ENCODE measurements at places on chromosomes 7 and 10. TPM values are rescaled to one million over a fixed set of nuclear protein-coding genes. Genes with fewer than 3 reads are reported as not detected.

DNA sequence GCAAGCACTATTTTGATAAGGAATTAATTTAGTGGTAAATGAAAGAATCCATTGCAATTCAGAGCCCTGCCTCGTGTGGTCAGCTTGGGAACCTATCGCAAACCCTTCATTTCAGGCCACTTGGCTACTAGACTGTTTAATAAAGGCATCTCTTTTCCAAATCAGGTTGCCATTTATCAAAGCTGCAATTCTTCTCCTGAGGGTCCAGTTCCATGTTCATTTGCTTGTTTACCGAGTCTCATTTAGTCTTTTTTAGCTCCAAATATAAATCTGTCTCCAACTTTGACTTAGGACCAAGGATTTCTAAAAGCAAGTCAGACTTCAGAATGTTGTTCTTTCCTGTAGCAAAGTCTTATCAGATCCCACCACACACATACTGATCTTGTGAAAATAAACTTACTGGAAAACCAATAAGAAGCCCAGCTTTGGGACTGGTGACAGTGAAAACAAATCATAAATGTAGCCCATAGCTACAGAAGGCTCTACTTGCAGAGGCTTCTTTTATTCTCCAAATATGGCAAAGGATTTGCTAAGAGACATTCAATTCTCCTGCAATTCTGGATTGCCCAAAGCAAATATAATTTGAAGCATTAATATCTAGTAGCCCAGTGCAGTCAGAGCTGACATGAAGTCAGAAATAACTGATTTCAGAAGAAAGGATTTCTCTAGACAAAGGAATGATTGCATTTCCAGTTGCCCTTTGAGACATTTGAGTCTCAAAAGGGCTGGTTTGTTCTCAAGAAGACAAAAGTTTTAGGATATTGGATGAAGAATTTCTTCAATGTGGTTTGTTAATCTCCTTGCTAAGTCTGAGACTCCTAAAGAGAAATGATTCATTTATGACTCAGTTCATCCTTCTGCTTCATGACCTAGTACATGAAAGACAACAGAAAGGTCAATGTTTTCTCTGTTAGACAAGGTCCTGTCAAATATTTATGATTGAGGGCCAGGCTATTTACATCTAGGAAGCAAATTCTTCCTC is 28.0 kb downstream of the PPP1R3C start:
- no peaks in the 10 kb centered on the region for H3K36me3 ChIP-seq
- H3K27me3 ChIP-seq, result no peaks in the 10 kb centered on the region
- H3K27ac ChIP-seq, result no peak overlapping the region
- peaks cover 12% of the 10 kb centered on the region for H3K4me1 ChIP-seq

The SFMBT2 gene
- total RNA-seq, result 3.5 TPM

GRCh38 chr7:22565315-22565811 is 65.4 kb upstream of the STEAP1B start:
- DNase-seq, result no peak
- peaks cover 7% of the 10 kb centered on the region for H3K4me1 ChIP-seq
- H3K27ac ChIP-seq, result no peak overlapping the region
- H3K4me3 ChIP-seq, result no peak overlapping the region
- no peaks in the 10 kb centered on the region for H3K27me3 ChIP-seq

DNA sequence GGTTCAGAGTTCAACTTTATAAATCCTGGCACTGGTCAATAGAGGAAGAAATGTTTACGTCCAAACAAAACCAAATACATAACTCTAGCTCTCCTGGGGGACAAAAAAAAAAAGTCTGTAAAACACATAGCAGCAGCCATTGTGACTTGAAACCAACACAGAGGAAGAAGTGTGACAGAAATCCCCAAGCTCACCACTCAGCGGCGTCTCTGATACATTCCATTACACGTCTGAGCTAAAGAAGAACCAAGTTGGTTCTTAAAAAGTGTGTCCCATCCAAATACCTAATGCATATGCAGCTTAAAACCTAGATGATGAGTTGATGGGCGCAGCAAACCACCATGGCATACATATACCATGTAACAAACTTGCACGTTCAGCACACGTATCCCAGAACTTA is 58.3 kb upstream of the NANOS1 start:
- H3K27ac ChIP-seq, result no peak overlapping the region
- no peaks in the 10 kb centered on the region for H3K27me3 ChIP-seq
- no peak overlapping the region for H3K4me3 ChIP-seq
- H3K4me1 ChIP-seq, result no peaks in the 10 kb centered on the region
- H3K36me3 ChIP-seq, result no peaks in the 10 kb centered on the region

The RBP4 gene
- 813 TPM for total RNA-seq

- H3K36me3 ChIP-seq, result no peaks in the 10 kb centered on the region
- no peaks in the 10 kb centered on the region for H3K4me1 ChIP-seq
- H3K27ac ChIP-seq, result no peak overlapping the region
- H3K27me3 ChIP-seq, result no peaks in the 10 kb centered on the region
- no peak for DNase-seq
Measured at GRCh38 chr7:117863618-117864017, 9.6 kb downstream of the CTTNBP2 start.

The ATP6V0A4 gene
- 2.6 TPM for total RNA-seq

DNA sequence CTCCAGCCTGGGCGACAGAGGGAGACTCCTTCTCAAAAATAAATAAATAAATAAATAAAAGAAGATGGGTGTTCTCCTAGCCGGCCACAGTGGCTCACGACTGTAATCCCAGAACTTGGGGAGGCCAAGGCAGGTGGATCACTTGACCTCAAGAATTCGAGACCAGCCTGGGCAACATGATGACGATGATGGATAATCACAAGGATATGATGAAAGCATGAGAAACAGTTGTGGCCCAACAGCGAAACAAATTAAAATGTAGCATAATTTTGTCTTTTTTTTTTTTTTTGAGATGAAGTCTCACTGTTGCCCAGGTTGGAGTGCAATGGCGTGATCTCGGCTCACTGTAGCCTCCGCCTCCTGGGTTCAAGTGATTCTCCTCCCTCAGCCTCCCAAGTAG is 12.9 kb downstream of the ZNF786 start:
- no peaks in the 10 kb centered on the region for H3K36me3 ChIP-seq
- H3K27me3 ChIP-seq, result no peaks in the 10 kb centered on the region
- H3K27ac ChIP-seq, result no peak overlapping the region
- H3K4me3 ChIP-seq, result no peak overlapping the region

- H3K36me3 ChIP-seq, result no peaks in the 10 kb centered on the region
- H3K4me1 ChIP-seq, result no peaks in the 10 kb centered on the region
Measured at GRCh38 chr7:55964261-55965099, at the start of gene NIPSNAP2. Gene NIPSNAP2, plus strand, starts transcription at chr7:55964585. Its CDS starts 25 bp downstream, at chr7:55964610.

The NYAP1 gene
- 0.66 TPM for total RNA-seq

DNA sequence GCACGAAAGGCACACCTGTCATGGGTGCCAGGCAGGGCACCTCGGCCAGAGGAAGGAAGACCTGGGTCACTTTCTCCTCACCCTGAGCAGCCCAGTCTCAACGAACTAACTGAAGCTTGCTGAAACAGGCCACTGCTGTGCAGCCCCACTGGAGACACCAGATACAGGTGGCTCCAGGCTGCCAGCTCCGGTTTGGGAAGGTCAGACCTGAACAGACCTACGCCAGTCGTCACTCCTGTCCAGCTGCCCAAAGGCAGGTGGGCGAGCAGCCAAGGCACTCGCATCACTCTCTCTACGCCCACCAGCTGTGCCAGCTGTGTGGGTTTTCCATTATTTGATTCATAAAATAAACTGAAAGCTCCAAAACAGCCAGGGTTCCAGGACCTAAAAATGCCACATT is 256.1 kb downstream of the ZMYND11 start:
- H3K4me3 ChIP-seq, result no peak overlapping the region
- H3K4me1 ChIP-seq, result no peaks in the 10 kb centered on the region
- DNase-seq, result no peak
- H3K36me3 ChIP-seq, result no peaks in the 10 kb centered on the region

- DNase-seq, result no peak
- no peaks in the 10 kb centered on the region for H3K27me3 ChIP-seq
- H3K27ac ChIP-seq, result no peak overlapping the region
- no peak overlapping the region for H3K4me3 ChIP-seq
Measured at GRCh38 chr7:132641238-132641637, 65.0 kb upstream of the PLXNA4 start.

The CHST3 gene
- 34.5 TPM for total RNA-seq

DNA sequence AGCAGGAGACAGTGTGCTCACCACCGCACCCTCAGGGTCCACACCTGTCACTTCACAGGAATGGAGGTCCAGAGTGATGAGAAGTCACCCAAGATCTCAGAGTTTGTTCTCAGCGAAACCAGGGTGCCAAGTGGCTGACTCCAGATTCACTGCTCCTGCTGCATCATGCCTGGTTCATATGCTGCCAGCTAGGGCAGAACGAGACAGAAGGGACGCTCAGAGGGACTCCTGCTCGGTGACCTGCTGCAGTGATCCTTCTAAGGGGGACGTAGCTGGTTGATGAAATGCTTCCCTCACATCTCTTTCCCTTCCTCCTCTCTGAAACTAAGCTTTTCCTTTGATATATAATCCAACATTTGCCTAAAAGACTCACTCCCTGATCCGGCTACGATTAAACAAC is 248.5 kb downstream of the SFMBT2 start:
- H3K27me3 ChIP-seq, result no peaks in the 10 kb centered on the region
- no peaks in the 10 kb centered on the region for H3K4me1 ChIP-seq
- H3K27ac ChIP-seq, result peak overlapping the region; percentile 84
- peak overlapping the region; percentile 15 for H3K4me3 ChIP-seq
- no peaks in the 10 kb centered on the region for H3K36me3 ChIP-seq

The CHST15 gene
- 19.0 TPM for total RNA-seq

The ASB15 gene
- total RNA-seq, result 0.15 TPM

- H3K36me3 ChIP-seq, result no peaks in the 10 kb centered on the region
- no peak overlapping the region for H3K4me3 ChIP-seq
- H3K27ac ChIP-seq, result no peak overlapping the region
- H3K27me3 ChIP-seq, result no peaks in the 10 kb centered on the region
- DNase-seq, result no peak
Measured at GRCh38 chr7:131607291-131608115, 51.1 kb upstream of the PODXL start.

The AKR1C8 gene
- 0.73 TPM for total RNA-seq

- no peaks in the 10 kb centered on the region for H3K27me3 ChIP-seq
- no peaks in the 10 kb centered on the region for H3K4me1 ChIP-seq
- no peak for DNase-seq
- H3K36me3 ChIP-seq, result no peaks in the 10 kb centered on the region
- no peak overlapping the region for H3K4me3 ChIP-seq
- H3K27ac ChIP-seq, result peak overlapping the region; percentile 55
Measured at GRCh38 chr10:103800089-103800488, 55.3 kb downstream of the SH3PXD2A start.

DNA sequence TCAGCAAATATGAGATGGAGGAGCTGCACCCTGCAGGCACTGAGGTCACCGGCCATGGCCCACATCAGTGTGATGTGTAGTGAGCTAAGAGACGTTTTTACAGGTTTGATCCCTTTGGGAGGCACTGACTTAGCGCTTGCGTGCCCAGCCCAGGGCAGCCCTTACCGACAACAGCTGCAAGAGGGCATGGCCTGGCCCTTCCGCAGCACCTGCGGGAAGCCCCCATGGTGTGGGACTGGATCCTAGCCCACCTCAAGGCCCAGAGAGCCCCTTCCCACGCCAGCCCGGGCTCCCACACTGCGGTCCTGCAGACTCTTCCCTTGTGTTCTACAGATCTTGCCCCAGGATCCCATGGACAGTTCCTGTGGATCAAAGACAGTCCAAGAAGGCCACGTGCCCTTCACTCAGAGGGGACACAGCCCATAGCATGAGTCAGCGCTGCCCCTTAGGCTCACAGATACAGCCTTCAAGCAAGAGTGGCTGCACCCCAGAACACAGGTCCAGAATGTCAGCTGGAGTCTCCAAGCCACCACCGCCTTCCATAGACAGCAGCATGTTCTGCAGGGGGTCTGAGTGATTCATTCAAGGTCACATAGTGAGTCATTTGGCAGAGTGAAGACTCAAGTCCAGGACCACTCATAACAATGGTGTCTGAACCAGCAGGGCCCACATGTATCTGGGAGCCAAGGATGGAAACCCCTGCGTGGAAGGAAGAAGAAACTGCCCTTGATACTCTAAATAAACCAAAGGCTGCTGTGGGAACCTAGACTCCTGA is 25.4 kb downstream of the TLL2 start:
- no peaks in the 10 kb centered on the region for H3K27me3 ChIP-seq
- no peaks in the 10 kb centered on the region for H3K36me3 ChIP-seq
- H3K4me1 ChIP-seq, result no peaks in the 10 kb centered on the region
- DNase-seq, result no peak

The PEX1 gene
- 34.4 TPM for total RNA-seq

GRCh38 chr10:31317652-31318381 is 1.2 kb upstream of the ZEB1 start:
- H3K4me3 ChIP-seq, result peak overlapping the region; percentile 80
- no peaks in the 10 kb centered on the region for H3K4me1 ChIP-seq
- H3K36me3 ChIP-seq, result no peaks in the 10 kb centered on the region

GRCh38 chr7:28629216-28629842 is 217.0 kb downstream of the CREB5 start:
- H3K4me3 ChIP-seq, result no peak overlapping the region
- no peaks in the 10 kb centered on the region for H3K27me3 ChIP-seq
- no peak overlapping the region for H3K27ac ChIP-seq
- H3K36me3 ChIP-seq, result no peaks in the 10 kb centered on the region
- no peak for DNase-seq
- no peaks in the 10 kb centered on the region for H3K4me1 ChIP-seq

DNA sequence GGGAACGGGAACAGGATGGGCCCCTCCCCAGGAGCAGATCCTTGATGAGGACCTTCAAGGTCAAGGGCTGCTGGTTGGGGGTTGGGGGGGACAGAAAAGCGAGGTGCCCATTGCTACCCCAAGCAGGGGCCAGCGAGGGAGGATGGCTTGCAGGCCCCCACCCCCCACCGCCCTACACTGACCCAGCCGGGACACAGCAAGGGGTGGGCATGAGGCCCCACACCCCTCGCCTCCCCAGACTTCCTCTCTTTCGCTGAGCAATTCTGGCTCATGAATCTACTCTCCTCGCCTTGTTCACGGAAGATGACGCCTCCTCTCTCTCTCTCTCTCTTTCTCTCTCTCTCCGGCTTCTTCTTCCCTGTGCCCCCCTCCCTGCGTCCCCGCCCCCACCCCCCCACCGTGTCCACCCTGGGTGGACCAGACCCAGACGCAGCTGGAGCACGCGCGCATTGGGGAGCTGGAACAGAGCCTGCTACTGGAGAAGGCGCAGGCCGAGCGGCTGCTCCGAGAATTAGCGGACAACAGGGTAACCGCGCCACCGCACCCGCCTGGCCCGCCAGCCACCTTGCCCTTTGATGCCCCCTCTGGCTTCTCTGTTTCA is 81.1 kb upstream of the GTF2IRD1 start:
- H3K27me3 ChIP-seq, result no peaks in the 10 kb centered on the region
- no peak for DNase-seq
- peak overlapping the region; percentile 39 for H3K4me3 ChIP-seq
- no peak overlapping the region for H3K27ac ChIP-seq

The POLR2J2 gene
- total RNA-seq, result 2.7 TPM

DNA sequence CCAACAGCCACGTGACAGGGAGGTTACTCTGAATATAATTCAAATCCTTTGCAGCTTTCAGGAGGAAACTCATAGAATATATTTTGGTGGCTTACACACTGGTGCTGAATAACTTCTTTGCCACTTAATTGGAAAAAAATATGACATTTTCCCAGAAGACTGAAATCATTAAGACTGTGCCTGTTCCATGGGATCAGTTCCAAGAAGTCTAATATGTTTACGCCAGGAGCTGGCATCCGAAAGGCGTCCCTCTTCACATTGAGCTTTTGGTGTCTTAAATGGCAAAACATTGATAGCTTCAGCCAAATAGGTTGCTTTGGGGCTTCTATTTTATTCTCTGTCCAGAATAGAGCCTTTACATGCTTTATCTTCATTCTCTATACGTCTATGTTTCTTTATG is 917.6 kb upstream of the LRRTM3 start:
- H3K27ac ChIP-seq, result no peak overlapping the region
- no peaks in the 10 kb centered on the region for H3K27me3 ChIP-seq
- no peak for DNase-seq
- no peaks in the 10 kb centered on the region for H3K36me3 ChIP-seq
- no peak overlapping the region for H3K4me3 ChIP-seq
- no peaks in the 10 kb centered on the region for H3K4me1 ChIP-seq
